ENCODE measurements at places on chromosomes 11 and 22. TPM values are rescaled to one million over a fixed set of nuclear protein-coding genes. Genes with fewer than 3 reads are reported as not detected.

DNA sequence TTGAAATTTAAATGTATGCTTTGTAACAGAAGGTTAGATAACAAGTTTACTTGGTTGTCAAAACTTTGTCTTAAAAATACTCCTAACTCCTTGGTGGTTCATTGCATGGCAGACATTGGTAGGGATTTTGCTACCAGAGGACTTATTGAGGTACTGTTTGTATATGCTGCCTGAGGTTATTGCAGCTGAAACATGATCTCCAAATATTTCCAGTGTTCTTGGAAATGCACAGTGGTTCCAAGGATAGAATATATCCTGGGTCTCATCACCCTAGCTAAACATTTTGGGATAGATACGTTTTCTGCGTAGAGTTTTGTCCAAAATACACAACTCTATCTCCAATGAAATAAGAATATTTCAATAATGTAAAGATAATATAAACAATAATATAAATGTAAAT, 109.2 kb downstream of the RAB38 start:
- H3K36me3 ChIP-seq, result no peaks in the 10 kb centered on the region
- peaks cover 10% of the 10 kb centered on the region for H3K27me3 ChIP-seq
- no peak for DNase-seq
- no peaks in the 10 kb centered on the region for H3K4me1 ChIP-seq

DNA sequence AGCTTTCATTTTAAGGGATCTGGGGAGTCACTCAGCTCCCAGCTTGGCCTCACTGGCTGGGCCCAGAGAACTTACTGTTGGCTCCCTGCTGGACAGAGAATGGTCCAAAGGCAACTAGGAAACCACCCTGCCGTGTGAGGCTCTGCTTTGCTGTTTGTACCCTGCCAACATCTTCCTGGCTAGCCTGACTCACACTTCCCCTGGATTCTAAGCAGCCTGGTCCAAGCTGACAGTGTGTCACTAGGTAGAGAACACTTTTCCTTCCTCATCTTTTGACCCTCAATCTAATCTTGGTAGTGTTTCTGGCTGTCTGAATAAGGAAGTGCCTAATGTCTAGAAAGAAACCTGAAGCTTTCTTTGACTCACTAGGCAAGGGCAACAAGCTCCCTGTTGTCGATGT, 76.7 kb downstream of the FAR1 start:
- H3K27me3 ChIP-seq, result peaks cover 27% of the 10 kb centered on the region
- no peaks in the 10 kb centered on the region for H3K4me1 ChIP-seq
- no peak overlapping the region for H3K4me3 ChIP-seq
- no peak overlapping the region for H3K27ac ChIP-seq

Gene RBMXL2
- not detected for total RNA-seq

DNA sequence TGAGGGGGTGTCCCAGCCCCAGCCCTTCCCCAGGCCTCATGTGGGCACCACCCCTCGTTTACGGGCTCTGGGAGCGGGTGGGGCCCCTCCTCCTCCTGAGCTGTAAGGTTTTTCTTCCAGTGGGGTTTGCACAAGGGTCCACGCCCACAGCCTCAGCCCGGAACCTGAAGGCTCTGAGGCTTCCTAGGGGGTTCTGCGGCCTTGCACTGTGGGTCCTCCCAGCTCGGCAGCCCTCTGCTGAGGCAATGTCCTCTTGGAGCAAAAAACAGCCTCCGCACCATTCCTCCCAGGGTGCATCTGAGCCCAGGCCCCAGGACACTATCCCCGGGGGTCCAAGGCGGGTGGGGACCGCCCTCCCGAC, 14.1 kb downstream of the H19 start:
- H3K4me3 ChIP-seq, result no peak overlapping the region
- DNase-seq, result no peak
- no peaks in the 10 kb centered on the region for H3K27me3 ChIP-seq
- H3K27ac ChIP-seq, result no peak overlapping the region
- no peaks in the 10 kb centered on the region for H3K36me3 ChIP-seq

Gene NOX4
- total RNA-seq, result not detected

DNA sequence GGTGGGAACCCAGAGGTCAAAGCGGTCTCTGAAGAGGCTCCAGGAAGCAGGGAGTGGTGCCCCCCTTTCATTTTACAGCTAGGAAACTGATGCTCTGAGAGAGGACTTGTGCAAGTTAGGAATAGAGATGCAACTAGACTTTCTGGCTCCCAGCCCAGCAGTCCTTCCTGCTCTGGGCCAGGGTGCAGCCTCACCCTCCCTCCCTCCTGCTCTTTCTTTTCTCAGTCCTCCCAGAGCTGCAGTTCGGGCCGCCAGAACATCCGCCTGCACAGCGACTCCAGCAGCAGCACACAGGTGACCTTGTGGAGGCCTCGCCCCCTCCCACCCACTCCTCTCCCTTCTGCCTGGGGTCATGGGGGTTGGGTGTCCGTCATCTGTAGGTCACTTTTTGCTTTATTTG, 51.5 kb downstream of the LHFPL7 start:
- H3K4me3 ChIP-seq, result no peak overlapping the region
- no peaks in the 10 kb centered on the region for H3K4me1 ChIP-seq

Gene CFAP300
- not detected for total RNA-seq

DNA sequence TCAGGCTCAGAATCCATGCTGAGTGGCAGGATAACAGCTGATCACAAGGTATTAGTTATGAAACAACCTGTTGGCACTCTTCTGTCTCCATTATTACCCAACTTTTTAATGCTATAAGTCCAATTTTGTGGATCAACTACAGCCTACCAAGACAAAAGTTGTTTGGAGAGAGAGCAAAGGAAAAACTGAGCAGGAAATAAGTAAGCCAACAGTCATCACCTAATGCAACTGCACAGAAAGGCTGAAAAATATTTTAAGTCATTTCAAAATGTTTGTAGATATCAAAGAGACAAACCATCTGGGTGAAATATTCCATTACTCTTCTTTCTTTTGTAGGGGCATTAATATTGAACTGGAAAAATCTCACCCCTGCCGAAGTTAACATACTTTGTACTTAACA, 41.6 kb downstream of the FDX1 start:
- peaks cover 9% of the 10 kb centered on the region for H3K36me3 ChIP-seq
- no peaks in the 10 kb centered on the region for H3K27me3 ChIP-seq
- no peak for DNase-seq
- H3K27ac ChIP-seq, result no peak overlapping the region
- H3K4me3 ChIP-seq, result no peak overlapping the region

DNA sequence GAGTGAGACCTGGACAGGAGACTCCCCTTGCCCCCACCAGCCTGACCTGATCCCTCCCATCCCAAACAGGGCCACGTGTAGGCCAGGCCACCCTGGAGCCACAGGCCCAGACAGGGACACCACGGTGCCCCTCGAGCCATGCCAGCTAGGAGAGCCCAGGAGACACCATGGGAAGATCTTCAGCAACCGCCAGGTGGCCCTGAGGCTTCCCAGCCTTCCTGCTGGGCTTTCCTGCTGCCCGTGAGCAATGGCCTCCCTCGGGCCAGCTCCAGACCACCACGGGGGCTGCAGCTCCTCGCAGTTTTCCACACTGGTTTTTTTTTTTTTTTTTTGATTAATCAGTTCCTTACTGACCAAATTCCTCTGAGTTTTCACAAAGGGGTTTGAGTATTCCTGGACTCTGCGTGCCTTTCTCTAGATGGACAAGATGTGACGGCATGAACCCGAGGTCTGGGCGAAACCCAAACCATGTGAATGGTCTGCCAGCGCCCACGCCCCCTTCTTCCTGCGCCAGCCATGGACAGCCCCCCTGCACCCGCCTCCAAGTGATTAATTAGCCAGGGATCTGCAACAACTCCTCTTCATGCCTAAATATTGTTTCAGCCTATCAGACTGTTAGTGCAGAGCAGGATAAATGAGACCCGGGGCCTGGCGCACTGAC, 40.9 kb downstream of the TBX1 start:
- peaks cover 8% of the 10 kb centered on the region for H3K36me3 ChIP-seq
- H3K4me3 ChIP-seq, result no peak overlapping the region
- H3K27ac ChIP-seq, result no peak overlapping the region
- no peaks in the 10 kb centered on the region for H3K27me3 ChIP-seq
- no peak for DNase-seq

- no peak overlapping the region for H3K27ac ChIP-seq
- DNase-seq, result no peak
- H3K36me3 ChIP-seq, result no peaks in the 10 kb centered on the region
- H3K27me3 ChIP-seq, result no peaks in the 10 kb centered on the region
These were observed 57.5 kb upstream of the LMO2 start for GRCh38 chr11:33949252-33949913.

- DNase-seq, result no peak
- H3K4me3 ChIP-seq, result no peak overlapping the region
- no peaks in the 10 kb centered on the region for H3K27me3 ChIP-seq
- peaks cover 3% of the 10 kb centered on the region for H3K4me1 ChIP-seq
- H3K27ac ChIP-seq, result no peak overlapping the region
These were observed 27.6 kb downstream of the APLP2 start for GRCh38 chr11:130097285-130097684.

DNA sequence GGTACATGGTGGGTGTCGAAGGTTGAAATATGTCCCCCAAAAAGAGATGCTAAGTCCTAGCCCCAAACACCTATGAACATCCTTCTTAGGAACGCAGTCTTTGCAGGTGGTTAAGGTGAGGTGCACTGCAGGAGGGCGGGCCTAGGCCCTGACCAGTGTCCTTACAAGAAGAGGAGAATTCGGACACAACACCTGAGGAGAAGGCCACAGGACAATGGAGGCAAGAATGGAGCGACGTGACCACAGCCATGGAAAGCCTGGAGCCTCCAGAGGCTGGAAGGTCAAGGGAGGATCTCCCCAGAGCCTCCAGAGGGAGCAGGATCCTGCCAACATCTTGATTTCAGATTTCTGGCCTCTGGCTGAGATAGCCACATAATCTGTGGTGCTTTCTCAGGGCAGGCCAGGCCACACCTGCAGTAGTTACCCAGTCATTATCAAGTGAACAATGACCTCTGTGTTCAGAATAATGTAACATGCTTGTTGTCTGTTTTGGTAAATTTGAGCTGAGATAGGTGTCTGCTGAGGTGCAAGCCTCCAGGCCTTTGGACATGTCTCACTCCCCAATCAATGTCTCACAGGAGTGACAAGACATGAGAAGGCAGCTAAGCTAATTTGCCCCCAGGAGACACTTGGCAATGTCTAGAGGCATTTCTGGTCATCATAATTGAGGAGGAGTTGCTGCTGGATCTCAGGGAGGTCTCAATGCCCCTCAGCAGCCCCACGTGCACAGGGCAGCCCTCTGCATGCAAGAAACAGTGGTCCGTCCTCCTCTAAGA, 498.9 kb downstream of the BRD1 start:
- no peaks in the 10 kb centered on the region for H3K36me3 ChIP-seq
- H3K27ac ChIP-seq, result no peak overlapping the region
- H3K27me3 ChIP-seq, result no peaks in the 10 kb centered on the region
- H3K4me1 ChIP-seq, result no peaks in the 10 kb centered on the region
- no peak for DNase-seq

DNA sequence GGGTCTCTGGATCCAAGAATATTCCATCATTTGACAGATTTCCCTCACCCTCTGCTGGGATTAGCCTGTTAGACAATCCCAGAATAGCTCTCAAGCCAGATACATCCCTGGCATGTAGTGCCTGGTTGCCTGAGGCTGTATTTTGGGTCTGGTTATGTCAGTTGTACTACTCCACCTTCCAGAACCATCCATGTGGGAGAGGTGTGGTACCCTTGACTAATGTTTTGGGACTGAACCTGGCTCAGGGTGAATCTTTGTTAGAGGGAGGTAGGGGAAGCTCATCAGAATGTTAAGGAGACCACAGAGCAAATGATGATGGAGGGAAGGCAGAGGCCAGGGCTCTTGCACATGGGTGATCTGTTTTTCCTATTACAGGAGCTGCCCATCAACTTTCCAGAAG, 5.2 kb downstream of the C11orf52 start:
- peaks cover 4% of the 10 kb centered on the region for H3K27me3 ChIP-seq
- H3K4me3 ChIP-seq, result no peak overlapping the region
- no peak for DNase-seq
- no peak overlapping the region for H3K27ac ChIP-seq

GRCh38 chr11:95231881-95232605, 1.0 kb upstream of the SESN3 start:
- peak; percentile 70 for DNase-seq
- no peaks in the 10 kb centered on the region for H3K27me3 ChIP-seq
- H3K36me3 ChIP-seq, result no peaks in the 10 kb centered on the region
- no peak overlapping the region for H3K27ac ChIP-seq
- peaks cover 28% of the 10 kb centered on the region for H3K4me1 ChIP-seq
- H3K4me3 ChIP-seq, result no peak overlapping the region

DNA sequence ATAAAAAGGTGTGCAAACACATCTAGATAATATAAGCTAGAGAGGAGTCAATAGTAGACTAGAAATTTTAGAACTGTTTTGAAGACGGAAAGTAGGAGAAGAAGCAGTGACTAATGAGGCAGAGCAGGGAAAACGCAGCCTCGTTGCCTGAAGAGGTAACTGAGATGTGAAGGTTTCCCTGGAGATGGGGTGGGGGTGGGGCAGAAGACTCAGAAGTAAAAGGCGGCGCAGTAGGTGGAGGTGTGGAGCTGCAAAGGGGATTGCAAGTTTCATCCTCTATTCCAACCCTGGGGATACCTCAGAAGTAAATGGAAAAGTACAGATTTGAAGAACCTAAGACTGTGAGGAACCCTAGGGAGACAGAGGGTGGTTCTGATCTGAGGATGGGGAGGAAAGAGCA, 109.5 kb downstream of the TMPRSS5 start:
- H3K27ac ChIP-seq, result no peak overlapping the region
- no peak overlapping the region for H3K4me3 ChIP-seq
- H3K4me1 ChIP-seq, result no peaks in the 10 kb centered on the region
- no peak for DNase-seq
- no peaks in the 10 kb centered on the region for H3K36me3 ChIP-seq

DNA sequence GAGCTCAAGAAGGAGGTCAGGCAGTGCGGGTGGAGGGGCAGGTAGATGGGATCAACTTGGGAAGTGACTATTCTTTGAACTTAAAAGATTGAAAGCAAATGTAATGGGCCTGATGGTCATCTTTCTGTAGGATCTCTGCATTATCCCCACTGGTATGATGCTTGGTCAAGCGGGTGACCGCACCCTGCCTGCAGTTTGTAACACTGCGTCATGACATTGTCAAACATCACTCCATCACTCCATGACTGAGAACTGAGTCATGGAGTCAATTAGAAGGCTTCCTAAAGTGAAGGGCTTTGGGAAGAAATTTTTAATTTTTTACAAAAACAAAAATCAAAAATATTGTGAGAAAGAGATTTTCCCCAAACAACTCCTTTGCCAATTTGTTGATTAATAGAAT, 62.4 kb upstream of the BMAL1 start:
- no peak for DNase-seq
- no peaks in the 10 kb centered on the region for H3K36me3 ChIP-seq
- H3K27me3 ChIP-seq, result no peaks in the 10 kb centered on the region
- H3K4me1 ChIP-seq, result no peaks in the 10 kb centered on the region
- no peak overlapping the region for H3K27ac ChIP-seq

Gene FHIP1B
- 16.0 TPM for total RNA-seq

GRCh38 chr11:121552154-121552553, 99.4 kb upstream of the SORL1-AS1 start:
- peaks cover 34% of the 10 kb centered on the region for H3K36me3 ChIP-seq
- H3K4me3 ChIP-seq, result no peak overlapping the region
- no peak overlapping the region for H3K27ac ChIP-seq
- H3K27me3 ChIP-seq, result no peaks in the 10 kb centered on the region
- DNase-seq, result no peak
